ENCODE measurements at places on chromosomes 13 and 19.
A peak's percentile ranks its signal among the peaks of the same experiment; 100 is the strongest.

GRCh38 chr19:4639531-4640246 is 373 bp downstream of the TNFAIP8L1 start:
- DNase-seq: no peak

GRCh38 chr19:2877398-2878331 is 10.5 kb downstream of the ZNF556 start:
- DNase-seq: no peak

DNA sequence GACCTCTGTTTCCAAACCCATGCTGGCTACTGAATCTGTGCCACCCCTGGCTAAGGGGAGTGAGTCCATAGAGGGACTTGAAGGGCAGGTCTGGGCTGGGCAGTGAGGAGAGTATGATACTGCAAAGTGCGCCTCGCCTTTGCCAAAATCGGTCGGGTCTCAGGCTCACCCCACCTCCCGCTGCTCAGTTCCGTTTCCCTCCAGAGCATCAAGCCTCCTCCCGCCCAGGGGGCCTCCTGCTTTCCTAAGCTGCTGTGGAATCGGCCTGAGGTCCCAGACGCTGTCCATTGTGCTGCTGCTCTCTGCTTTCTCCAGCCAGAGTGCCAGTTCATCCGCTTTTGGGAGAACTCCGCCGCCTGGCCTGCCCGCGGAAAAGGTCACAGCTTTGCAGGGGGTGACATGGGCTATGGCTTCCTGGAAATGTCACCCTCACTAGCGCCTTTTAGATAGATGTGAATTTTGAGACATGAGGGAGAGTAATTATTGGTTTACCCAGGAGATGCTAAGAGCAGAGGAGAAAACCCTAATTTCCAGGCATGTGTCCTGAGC is 1418.4 kb downstream of the UQCRFS1 start:
- peak; percentile 74 for DNase-seq

DNA sequence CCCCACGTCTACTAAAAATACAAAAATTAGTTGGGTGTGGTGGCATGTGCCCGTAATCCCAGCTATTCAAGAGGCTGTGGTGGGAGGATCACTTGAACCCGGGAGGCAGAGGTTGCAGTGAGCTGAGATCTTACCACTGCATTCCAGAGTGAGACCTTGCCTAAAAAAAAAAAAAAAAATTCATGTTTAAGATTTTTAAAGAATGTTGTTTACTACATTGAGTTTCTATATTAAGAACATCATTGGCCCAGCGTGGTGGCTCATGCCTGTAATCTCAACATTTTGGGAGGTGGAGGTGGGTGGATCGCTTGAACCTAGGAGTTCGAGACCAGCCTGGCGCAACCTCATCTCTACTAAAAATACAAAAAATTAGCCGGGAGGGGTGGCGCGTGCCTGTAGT is 31.9 kb upstream of the FLT1 start:
- DNase-seq: no peak

GRCh38 chr13:111204438-111205177 is 89.5 kb downstream of the ARHGEF7 start:
- DNase-seq: peak; percentile 80

DNA sequence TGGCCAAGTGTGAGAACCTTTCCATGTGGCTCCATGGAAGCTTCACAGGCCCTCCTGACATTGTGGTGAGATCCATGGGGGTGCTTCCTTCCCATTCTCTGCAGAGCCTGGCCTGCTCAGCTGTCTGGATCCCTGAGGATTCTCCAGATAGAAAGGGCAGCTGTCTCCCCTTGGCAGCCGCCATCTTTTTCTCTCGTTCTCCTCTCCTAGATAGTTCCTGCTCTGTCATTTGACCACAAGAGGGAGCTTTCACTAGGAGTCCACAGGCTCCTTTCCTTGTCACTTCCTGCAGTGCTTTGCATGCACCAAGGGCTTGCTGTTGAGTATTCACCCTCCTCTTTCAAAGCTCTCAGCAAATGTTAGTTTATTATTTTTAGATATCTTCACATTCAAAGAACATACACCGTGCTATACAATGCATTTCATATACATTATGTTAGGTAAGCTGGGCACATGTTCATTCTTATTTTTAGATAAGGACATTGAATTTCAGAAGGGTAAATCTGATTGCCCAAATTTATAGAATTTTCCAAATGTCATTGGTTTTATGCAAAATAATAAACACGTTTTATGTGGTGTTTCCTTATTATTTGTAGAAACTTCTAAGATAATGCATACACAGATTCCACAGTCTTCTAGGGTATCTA is 133.2 kb downstream of the FRY start:
- peak; percentile 65 for DNase-seq

GRCh38 chr19:53909471-53910169 is 542 bp downstream of the CACNG7 start:
- no peak for DNase-seq

DNA sequence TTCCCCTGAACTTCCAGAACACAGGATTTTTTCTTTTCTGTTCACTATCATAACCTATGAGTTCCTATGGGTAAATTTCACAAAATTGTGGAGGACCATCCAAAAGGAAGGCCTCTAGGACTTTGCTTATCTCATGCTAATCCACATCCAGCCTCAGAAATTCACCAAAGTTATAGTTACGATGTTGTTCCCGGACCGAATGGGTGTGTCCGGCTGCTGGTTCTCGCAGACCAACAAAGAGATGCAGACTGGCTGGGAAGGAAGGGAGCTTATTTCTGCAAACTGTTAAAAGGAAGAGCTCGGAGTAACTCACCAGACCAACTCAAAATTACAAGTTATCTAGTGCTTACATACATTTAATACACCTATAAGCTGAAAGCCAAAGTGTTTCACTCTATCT is 882.9 kb upstream of the SPRY2 start:
- DNase-seq: no peak

- no peak for DNase-seq
Measured at GRCh38 chr19:33208371-33208895, 14.3 kb downstream of the LRP3 start.

DNA sequence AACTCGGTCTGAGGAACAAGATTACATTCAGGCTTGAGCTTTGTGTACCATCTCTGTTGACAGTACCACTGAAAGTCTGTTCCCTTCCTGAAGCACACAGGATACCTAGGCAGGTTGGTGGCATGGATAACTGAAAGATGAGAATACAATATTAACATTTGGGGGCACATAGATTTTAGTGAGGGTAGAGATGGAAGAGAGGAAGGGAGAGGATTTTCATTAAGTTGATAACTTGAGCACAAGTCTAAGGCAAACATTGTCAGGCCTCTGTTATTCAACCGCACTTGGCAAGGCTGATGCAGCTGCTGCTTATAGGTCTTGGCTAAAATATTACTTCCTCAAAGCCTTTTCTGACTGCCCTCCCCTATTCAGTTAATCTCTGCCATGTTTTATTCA is 10.9 kb downstream of the MIR17HG start:
- no peak for DNase-seq

GRCh38 chr13:40410315-40410714 is 256.1 kb downstream of the FOXO1 start:
- DNase-seq: no peak

GRCh38 chr19:34540811-34541557 is 59.4 kb downstream of the WTIP start:
- no peak for DNase-seq

DNA sequence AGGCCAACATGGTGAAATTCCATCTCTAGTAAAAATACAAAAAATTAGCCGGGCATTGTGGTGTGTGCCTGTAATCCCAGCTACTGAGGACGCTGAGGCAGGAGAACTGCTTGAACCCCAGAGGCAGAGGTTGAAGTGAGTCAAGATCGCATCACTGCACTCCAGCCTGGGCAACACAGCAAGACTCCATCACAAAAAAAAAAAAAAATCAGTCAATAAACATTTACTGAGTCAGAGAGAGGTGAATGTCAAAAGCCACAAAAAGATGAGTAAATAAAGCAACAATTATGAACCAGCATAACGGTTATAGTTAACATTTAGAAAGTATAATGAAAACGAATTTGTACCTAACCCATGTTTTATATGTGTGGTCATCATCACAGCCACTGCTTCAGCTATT is 23.1 kb downstream of the PSPC1 start:
- DNase-seq: no peak

DNA sequence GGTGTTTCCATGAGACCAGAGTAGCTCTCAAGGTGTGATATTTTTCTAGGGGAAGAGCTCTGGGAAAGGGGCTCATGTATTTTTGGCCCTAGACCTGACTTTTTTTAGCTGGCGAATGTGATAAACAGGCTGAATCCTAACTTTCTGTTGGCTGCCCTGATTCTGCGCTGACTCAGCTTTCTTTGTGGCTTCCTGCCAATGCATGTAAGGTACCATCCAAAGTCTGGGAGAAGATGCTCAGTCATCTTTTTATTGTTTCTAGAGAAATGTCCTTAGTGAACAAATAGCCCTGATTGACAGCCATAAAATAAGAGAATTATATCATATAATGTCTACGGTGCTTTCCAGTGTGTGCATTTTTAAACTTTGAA is 113.6 kb upstream of the MBNL2 start:
- no peak for DNase-seq

- DNase-seq: no peak
Measured at GRCh38 chr19:48085904-48086864, 24.4 kb downstream of the PLA2G4C start.

GRCh38 chr13:21501686-21502085 is 42.6 kb upstream of the ZDHHC20 start:
- DNase-seq: no peak

- DNase-seq: peak; percentile 81
Measured at GRCh38 chr19:10748927-10749434, 31.1 kb downstream of the DNM2 start.

- DNase-seq: no peak
Measured at GRCh38 chr19:10008184-10008765, 2.0 kb downstream of the COL5A3 start.

DNA sequence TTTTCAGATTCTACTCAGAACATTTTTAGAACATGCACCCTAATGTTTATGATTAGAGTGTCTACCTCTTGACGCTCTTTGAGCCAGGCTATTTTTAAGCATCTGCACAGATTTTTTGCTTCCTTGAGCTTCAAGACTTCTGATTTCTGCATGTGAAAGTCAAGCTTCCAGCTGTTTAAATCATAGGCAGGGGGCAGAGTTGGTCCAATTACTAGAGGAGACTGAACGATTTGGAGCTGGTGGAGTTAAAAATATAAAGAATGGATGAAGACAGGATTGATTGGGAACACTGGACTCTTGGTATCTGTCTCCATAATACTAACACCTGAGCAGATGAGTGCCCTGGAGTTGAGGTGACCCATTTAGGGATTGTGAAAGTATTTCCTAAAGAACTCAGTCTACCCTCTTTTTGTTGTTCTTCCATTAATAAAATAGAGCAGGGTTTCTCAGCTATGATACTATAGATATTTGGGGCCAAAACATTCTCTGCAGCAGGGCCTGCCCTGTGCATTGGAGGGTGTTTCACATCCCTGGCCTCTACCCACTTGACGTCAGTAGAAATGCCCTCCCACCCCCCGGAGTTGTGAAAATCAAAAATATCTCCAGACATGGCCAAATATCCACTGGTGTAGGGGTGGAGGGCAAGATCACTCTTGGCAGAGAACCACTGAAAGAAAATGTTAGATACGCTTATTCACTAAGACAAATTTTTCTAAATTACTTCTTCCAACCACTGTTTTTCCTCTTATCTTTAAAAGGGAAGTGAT is 160.1 kb downstream of the COG6 start:
- no peak for DNase-seq

DNA sequence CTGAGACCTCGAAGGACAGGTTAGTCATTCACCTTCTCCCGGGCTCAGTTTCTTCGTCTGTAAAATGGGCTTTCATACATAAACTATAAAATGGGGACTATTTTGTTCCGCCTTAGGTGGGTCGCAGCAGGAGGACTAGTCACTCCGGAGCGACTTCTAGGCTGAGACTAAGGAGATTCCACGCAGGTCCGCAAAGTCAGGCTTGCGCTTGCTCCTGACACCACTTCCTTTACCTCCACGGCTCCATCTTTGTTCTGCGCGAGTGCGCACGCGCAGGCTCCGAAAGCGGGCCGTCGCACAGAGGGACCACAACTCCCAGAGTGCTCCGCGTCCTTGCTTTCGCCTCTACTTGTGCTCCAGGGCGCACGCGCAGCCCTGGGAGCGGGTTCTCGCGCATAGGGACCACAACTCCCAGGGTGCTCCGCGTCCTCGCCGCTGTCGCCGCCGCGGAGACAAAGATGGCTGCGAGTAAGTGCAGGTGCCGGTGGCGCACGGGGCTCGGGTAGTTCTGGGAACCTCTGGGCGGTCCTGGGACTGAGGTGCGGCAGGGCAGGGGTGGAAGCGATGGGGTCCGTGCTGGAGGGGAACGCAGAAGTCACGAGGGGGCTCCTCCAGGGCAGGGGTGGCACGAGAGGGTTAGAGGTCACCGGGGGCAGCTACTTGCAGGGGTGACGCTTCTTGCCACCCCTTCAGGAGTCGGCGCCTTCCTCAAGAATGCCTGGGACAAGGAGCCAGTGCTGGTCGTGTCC is at the start of gene NDUFA3:
TSS of gene NDUFA3 (plus strand) at position 435 of the 749 bp plus-strand sequence. CDS start at position 459, 24 bp downstream.
- peak; percentile 99 for DNase-seq

DNA sequence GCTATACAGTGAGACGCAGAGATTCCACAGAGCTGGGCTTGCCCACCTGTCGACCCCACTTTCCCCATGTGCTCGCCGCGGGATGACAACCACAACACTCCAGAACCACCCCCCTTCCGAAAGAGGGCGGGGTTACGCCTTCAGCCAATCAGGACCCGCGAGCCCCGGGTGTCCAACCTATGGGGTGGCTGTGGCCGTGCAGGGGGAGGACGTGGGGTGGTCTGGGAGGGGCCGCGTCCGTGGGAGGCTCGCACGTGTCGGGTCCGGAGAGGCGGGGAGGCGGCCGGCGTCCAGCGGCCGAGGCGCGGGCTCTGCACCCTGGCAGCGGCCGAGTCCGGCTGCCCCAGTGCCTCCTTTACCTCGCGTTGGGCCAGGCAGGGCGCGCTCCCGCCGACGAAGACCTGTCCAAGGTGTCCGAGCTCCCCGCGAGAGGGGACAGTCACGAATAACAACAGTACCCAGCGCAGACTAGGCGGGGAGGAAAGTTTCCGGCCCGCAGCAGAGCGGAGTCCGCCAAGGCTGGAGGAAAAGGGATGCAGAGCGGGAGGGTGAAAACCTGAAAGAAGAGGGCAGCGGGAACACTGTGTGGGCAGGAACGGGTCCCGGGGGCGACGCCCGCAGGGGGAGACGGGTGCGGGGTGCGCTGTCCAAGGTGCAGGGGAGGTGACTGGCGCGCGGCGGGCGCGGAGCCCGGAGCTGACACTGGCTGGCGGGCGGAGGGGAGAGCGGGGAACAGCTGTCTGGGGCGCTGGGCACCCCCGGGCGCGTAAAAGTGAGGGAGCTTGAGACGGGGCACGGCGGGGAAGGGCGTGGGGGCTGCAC is 911 bp downstream of the ENOX1 start:
- DNase-seq: peak; percentile 76

DNA sequence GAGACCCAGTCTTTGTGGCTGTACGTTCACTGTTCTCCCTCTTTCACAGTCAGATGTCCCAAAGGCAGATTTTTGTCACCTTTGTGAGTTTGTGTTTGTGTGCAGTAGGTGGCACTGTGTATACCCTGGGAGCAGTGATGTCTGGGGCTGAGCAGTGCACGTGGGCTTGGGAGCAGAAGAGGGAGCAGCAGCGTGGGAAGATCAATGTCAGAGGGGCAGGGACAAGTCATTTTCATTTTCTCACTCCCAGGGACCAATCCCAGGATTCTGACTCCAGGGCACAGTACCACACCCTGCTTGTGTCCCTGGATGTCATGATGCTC is 2.0 kb upstream of the PSG6 start:
- no peak for DNase-seq

GRCh38 chr19:51065221-51065960 is 499 bp upstream of the KLK13 start:
- no peak for DNase-seq

Data from islet precursor cell (in vitro differentiated cells).